ENCODE measurements at places on chromosomes 5 and 9. TPM values are rescaled to one million over a fixed set of nuclear protein-coding genes. Genes with fewer than 3 reads are reported as not detected.

GRCh38 chr9:85742597-85742936, 813 bp upstream of the AGTPBP1 start:
- H3K27ac ChIP-seq, result peak overlapping the region; percentile 90
- peaks cover 5% of the 10 kb centered on the region for H3K36me3 ChIP-seq
- peaks cover 22% of the 10 kb centered on the region for H3K4me1 ChIP-seq
- no peak for DNase-seq
- H3K4me3 ChIP-seq, result peak overlapping the region; percentile 93

GRCh38 chr9:93072383-93072795, 13.9 kb downstream of the SUSD3 start:
- no peaks in the 10 kb centered on the region for H3K27me3 ChIP-seq
- DNase-seq, result no peak
- H3K4me3 ChIP-seq, result no peak overlapping the region
- H3K4me1 ChIP-seq, result peaks cover 14% of the 10 kb centered on the region

DNA sequence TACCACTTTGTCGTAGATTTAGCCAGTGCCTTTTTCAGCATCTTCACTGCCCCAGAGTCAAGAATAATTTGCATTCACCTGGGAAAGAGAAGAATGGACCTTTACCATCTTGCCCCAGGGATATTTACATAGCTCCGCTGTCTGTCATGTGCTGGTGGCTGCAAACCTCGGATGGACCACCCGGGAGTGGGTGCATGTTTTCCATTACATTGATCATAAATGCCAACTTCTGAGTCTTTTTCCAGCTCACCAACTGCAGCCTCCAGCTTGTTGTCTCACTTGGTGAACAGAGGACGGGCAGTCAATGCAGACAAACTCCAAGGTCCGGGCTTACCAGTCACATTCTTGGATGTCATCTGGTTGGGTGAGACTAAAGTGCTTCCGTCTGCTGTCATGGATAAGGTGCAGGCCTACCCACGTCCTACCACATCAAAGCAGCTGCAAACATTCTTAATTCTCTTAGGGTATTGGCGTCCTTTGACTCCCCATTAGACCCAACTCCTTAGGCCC, 155.8 kb upstream of the APC start:
- H3K4me3 ChIP-seq, result no peak overlapping the region
- H3K36me3 ChIP-seq, result no peaks in the 10 kb centered on the region
- no peak overlapping the region for H3K27ac ChIP-seq
- no peak for DNase-seq

Gene SLC34A1
- total RNA-seq, result not detected

GRCh38 chr9:112059145-112059965, 115.7 kb downstream of the SUSD1 start:
- DNase-seq, result no peak
- H3K27me3 ChIP-seq, result no peaks in the 10 kb centered on the region
- H3K27ac ChIP-seq, result peak overlapping the region; percentile 85
- no peak overlapping the region for H3K4me3 ChIP-seq
- H3K4me1 ChIP-seq, result peaks cover 68% of the 10 kb centered on the region

- no peak for DNase-seq
- no peak overlapping the region for H3K4me3 ChIP-seq
- no peak overlapping the region for H3K27ac ChIP-seq
- H3K4me1 ChIP-seq, result no peaks in the 10 kb centered on the region
- H3K36me3 ChIP-seq, result peaks cover 60% of the 10 kb centered on the region
Measured at GRCh38 chr9:123669346-123669745, 260.6 kb downstream of the DENND1A start.
